ENCODE measurements at places on chromosomes 1 and 21.

DNA sequence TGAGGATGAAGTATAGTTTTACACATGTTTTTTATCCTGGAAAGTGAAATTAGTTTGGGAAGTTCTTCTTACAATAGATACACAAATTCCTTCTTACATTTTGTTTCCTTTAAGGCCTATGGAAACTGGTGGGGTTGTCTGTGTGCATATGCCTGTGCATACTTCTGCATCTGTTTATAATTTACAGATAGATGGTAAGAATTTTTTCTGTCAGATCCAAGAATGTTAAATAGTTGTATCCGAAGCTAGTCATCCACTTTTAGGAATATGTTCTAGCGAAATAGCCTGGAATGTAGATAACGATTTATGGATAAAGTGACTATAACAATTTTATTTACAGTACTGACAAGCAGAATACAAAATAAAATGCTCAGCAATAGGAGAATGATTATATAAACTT, 194.1 kb downstream of the ROR1 start:
- peak; percentile 66 for DNase-seq

GRCh38 chr1:156652131-156652991, 10.4 kb downstream of the BCAN start:
- no peak for DNase-seq

DNA sequence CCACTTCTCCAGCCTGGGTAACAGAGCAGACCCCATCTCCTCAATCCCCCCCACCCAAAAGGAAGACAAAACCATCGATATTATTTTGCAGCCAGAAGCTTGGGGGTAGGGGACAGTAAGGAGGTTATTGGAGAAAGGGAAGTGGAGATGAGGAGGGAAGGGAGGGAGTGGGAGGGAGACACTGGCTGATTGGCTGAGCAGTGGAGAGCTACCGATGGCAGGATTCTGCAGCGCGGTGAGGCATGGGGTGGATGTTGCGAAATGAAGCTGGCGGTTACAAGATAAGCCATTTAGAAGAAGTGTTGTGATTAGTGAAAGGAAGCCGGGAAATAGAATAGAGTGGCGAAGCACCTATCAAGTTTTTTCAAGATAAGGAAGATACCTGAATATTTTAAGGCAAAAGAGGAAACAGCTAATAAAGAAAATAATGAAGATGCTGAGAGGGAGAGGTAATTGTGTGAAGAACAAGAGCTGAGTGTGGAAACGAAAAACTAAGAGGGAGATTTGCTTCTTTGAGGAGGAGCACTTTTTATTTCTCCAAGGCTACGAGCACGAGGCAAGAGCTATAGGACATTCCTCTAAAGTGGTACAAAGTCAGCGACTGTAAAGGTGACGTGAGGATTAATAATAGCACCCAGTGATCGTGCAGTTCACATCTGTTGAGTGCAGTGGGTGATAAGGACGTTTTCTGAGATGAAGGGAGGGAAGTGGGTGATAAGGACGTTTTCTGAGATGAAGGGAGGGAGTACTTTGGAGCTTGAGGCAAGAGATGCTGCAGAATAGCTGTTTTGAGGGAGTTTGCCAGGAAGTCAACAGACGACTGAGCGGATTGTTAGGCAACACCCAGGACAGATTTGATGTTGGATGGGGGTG, 103.2 kb upstream of the KIF26B start:
- no peak for DNase-seq

- DNase-seq: no peak
Measured at GRCh38 chr1:86712088-86712860, 7.9 kb downstream of the SH3GLB1 start.
